Ascending aorta (tissue), 2 donors: ENCODE measurements at places on chromosomes 7 and 10. TPM values are rescaled to one million over a fixed set of nuclear protein-coding genes. Genes with fewer than 3 reads are reported as not detected.

OPALIN gene
- not detected for total RNA-seq

TMEM140 gene
- 26.9 TPM for total RNA-seq

RASA4B gene
- total RNA-seq: 143 TPM

TNKS2 gene
- 26.4 TPM for total RNA-seq

PODXL gene
- 141 TPM for total RNA-seq

GIMAP4 gene
- 29.5 TPM for total RNA-seq

SMKR1 gene
- not detected for total RNA-seq

MOGAT3 gene
- total RNA-seq: not detected

OR13A1 gene
- not detected for total RNA-seq

CALCR gene
- total RNA-seq: not detected

PNLIPRP1 gene
- not detected for total RNA-seq

HOXA3 gene
- total RNA-seq: 14.4 TPM

C10orf105 gene
- total RNA-seq: not detected

DRGX gene
- total RNA-seq: not detected

INHBA gene
- total RNA-seq: 41.5 TPM

DAGLB gene
- 5.2 TPM for total RNA-seq

GRCh38 chr10:6986927-6987326 is 406.9 kb upstream of the PRKCQ start:
- DNase-seq: no peak

DNA sequence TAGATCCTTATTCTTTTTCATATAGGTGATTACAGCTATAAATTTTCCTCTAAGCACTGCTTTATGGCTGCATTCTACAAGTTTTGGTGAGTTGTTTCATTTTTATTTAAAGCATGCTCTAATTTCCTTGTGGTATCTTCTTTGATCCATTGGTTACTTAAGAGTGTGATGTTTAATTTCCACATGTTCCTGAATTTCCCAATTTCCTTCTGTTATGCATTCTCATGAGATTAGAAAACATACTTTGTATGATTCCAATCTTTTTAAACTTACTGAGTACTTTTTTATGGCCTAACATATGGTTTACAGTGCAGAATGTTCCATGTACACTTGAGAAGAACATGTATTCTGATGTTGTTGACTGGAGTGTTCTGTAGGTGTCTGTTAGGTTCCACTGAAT is 53.4 kb downstream of the MYL10 start:
- no peak for DNase-seq

DNA sequence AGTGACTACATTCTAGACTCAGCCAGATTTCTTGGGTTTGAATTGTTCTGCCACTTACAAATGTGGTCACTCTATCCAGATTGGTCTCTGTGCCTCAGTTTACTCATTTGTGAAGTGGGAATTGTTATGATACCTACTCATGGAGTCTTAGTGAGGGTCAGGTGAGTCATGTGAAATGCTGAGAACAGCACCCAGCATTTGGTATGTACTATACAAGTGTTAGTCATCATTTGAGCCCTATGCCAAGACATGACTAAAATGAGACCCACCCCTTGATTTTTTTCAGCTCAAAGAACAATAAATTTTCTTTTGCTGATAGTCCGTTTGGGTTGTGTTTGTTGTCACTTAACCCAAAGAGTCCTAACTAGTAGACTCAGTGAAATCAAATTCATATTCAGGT is 92.8 kb downstream of the CHN2 start:
- DNase-seq: no peak

DNA sequence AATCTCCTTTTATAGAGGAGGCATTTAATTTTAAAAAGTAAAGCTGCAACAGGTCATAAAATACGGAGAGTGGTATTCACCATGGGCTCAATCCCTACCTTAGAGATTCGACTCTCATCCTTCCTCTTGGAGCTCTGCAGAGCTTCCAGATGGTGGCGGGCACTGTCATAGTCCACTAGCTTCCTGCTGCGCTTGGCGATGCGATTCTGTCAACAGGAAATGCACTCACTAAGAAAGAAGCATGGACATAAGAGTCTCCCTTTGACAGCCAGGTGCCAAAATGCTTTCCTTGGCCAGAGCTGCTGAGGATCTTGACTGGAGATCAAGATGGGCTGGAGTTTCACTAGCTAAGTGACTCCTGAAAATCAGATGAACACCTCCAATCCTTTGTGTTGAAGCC is 154.4 kb downstream of the AMPH start:
- no peak for DNase-seq

- DNase-seq: no peak
These were observed 1042.0 kb downstream of the DNAJB9 start for GRCh38 chr7:109611656-109612055.

- DNase-seq: no peak
These were observed 67.0 kb upstream of the RHEB start for GRCh38 chr7:151586531-151587260.

DNA sequence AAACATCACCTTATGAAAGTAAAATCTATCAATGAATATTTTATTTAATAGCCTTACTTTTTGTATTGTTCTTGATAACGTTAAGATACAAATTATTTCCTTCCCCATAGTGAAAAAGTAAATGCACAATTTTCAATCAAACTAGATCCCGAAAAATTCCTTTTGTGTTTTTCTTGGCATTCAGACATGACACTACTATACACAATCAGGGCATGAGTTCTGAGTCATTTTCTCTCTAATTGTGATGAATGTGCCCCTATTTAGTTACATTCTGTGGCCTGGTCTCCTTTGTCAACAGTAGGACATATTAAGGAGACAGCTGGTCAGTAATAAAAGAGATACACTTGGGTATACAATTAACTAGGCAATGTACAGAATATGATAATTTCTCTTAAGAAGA is 19.8 kb downstream of the COL1A2 start:
- DNase-seq: no peak

DNA sequence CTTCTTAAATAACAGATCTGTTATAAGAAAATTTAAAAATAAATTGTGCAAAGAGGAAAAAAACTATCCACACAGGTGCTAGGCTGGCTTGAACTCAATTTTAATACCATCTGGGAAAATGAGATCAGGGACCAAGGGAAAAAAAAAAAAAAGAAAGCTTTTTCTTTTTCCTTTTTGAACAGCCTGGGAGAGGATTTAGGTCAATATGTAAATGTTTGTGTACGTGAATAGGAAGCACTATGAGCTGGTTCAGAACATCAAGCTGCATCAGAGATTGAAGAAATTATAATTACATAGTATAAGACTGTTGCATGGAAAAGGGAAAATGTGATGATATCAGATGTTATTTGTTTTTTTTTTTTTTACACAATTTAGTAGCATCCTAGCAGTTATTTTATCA is 548.0 kb downstream of the ARL4A start:
- no peak for DNase-seq

- DNase-seq: no peak
These were observed 1.1 kb downstream of the ALOX5 start for GRCh38 chr10:45375101-45375500.

GRCh38 chr7:98784216-98784785 is 85.5 kb downstream of the TMEM130 start:
- no peak for DNase-seq

DNA sequence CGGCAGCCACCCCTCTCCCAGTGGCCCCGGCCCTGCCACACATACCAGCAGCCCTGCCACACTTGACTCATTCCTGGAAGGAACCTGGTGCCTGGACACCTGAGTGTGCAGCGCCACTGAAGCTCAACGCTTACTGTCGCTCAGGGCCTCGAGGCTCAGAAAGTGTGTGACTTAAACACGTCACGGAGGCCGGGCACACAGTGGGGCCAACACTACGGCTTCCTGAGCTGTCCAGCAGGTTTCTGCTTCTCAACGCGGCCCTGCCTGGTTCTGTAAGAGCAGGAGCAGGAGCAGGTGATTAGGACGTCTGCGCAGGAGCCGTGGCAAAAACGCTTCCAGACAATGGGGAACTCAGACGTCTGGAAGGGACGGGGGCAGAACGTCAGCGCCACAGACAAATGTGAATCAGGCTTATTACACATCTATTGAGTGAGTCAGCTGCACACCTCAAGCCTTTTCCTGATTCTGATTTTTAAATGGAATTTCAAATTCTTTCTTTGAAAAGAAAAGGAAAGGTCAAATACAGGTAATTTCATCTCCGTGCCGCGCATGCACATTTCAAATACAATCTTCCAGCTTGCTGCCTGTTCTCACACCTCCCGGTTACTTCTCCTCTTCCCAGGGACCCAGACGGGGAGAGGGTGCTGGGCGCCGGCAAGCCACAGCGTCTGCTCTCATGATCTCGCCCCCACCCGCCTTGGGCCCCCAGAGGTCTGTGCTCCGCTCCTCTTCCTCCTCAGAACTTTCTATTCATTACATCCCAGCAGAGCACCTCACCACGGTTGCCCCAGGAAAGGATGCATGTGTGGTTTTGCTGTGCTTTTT is 66.6 kb downstream of the ADARB2 start:
- no peak for DNase-seq

DNA sequence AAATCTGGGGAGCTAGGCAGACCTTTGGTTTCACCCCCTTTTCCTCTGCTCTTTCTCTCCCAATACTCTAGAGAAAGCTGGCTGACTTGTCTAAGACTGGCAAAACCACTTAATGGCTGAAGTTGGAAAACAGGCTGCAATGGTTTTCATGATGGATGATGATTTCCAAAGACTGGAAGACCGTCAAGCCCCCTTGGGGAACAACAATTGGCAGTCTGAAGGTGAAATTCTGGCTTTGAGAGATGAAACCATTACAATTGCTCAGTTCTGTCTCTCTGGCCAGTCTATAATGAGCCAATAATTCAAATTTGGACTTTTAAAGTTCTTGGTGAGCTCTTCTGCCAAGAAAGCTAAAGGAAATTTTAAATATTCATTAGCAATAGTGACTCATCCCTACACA is 680.5 kb downstream of the PARD3 start:
- no peak for DNase-seq

GRCh38 chr10:92753865-92754264 is 64.1 kb downstream of the HHEX start:
- no peak for DNase-seq

GRCh38 chr7:137135654-137136350 is 207.7 kb downstream of the PTN start:
- no peak for DNase-seq

DNA sequence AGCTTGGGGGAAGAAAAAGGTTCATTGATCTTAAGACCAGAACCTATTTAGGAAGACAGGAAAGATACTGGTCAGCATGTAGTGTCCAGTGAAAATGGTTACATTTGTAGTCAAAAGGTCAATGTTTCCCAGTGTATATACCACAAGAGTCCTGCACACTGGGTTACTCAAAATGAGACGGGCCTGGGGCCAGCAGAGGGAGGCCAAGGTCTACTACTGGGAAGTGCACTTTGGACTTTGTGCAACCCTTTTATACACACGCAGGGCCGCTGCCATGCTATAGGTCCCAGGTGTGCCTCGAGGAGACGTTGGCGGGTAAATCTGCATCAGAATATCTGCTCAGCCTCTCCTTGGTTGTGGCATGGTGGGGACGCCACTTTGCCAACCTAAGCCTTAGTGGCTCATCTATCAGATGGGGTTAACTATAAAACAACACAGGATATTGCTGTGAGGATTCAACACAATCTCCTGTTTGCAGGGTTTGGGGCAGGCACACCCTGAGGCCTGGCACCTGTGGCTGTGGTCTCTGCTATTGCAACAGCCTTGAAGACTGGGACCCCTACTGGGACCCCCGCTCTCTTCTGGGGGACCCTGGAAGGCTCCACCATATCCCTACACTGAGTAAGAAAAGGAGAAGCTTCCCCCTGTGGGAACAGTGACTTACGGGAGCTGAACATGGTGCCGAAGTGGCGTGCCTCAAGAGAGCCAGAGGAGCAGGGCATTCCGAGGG is 19.7 kb downstream of the CLRN3 start:
- DNase-seq: no peak

DNA sequence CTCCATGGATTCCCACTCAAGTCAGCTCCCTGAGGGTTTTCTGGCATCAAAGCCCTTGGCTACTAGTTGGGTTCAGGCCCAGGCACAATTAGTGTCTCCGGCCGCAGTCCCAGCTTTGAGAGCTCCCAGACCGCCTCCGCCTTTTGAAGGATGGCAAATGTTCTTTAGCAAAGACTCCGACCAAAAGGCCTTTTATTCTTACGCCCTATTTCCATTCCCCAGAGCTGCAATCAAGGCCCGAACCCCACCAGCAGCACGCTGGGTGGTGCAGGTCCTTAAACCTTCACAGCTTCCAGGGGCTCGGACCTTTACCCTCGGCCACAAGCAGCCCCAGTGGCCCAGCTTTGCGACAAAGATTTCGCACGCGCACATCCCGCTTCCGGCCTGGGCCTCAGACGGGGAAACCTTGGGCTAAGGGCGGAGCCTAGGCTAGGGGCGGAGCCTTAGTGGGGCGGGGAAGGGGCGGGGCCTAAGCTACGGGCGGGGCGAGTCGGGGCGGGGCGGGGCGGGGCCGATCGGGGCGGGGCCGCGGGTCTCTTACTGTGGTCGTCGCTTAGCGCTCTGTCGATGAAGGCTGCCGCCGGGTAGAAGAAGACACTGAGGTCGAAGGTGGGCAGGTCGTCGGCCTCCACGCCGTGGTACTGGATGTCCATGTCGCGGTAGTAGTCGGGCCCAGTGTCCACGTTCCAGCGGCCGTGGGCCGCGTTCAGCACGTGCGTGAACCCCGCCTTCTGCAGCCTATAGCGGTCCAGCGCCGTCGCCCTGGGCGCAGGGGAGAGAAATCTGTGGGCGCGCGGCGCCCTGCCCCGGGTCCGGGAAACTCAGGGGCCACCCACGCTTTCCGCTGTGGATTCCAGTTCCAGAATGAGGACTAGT is 68.0 kb upstream of the SAMD8 start:
- no peak for DNase-seq

GRCh38 chr10:97546456-97547270 is 25.9 kb upstream of the ANKRD2 start:
- no peak for DNase-seq

DNA sequence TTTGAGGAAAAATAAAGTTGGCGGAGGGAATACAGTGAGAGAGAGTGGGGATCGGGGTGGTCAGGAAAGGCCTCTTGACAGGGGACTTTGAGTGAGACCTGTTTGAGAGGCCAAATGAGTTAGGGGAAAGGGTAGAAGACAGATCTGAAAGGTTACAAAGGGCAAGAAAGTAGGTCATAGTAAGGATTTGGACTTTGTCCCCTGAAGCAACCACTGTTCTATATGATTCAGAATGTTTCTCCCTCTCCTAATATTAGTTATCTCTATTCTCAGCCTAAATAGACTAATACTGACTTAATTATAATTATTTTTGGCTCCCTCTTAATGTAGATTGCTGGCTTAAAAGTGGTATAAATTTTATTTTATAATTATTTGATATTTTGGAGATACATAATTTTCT is 88.0 kb downstream of the CTNNA3 start:
- DNase-seq: no peak

DNA sequence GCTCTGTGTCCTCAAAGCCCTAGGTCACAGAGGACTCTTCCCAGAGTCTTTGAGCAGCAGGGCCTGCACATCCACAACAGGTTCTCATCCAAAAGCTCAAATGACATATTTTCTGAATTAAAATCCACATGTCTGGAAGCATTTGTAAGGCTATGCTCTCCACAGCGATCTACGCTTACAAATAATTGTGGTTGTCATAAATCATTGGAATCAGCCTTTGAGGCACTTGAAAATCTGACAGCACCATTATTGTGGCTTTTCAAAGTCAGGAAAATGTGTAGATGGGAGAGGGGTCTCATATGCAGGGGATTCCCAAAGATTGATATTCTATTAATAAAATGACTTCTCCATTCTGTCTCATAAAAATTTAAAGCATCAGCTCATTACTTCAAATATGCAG is 16.3 kb downstream of the GPR26 start:
- DNase-seq: no peak
